Bone marrow (tissue), 2 donors: ENCODE measurements at places on chromosomes 11 and 22.

DNA sequence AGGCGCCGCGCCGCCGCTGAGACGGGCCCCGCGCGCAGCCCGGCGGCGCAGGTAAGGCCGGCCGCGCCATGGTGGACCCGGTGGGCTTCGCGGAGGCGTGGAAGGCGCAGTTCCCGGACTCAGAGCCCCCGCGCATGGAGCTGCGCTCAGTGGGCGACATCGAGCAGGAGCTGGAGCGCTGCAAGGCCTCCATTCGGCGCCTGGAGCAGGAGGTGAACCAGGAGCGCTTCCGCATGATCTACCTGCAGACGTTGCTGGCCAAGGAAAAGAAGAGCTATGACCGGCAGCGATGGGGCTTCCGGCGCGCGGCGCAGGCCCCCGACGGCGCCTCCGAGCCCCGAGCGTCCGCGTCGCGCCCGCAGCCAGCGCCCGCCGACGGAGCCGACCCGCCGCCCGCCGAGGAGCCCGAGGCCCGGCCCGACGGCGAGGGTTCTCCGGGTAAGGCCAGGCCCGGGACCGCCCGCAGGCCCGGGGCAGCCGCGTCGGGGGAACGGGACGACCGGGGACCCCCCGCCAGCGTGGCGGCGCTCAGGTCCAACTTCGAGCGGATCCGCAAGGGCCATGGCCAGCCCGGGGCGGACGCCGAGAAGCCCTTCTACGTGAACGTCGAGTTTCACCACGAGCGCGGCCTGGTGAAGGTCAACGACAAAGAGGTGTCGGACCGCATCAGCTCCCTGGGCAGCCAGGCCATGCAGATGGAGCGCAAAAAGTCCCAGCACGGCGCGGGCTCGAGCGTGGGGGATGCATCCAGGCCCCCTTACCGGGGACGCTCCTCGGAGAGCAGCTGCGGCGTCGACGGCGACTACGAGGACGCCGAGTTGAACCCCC, 798 bp downstream of the BCR start:
- DNase-seq, result no peak

DNA sequence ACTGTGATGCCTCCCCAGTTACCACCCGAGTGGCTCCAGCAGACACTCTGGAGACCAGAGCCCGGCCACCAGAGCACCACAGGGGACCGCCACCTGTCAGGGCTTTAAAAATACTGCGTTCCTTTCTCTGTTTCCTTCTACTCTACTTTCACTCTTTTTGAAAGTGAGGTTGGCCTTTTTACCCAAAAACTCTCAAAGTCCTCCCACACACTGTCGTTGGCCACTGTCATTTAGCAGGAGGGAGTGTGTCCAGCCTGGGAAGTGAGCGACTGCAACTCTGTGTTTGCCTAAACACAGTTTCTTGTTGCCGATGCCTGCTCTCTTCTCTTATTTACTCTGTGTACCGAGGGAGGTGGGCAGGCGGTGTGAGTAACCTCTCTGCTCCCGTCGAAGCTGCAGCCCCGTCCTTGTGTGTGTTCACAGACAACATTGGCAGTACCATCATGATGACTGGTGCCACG, 90.8 kb upstream of the CLDN5 start:
- DNase-seq, result no peak

GRCh38 chr22:20205464-20205963, 54.7 kb upstream of the CCDC188 start:
- DNase-seq, result no peak

DNA sequence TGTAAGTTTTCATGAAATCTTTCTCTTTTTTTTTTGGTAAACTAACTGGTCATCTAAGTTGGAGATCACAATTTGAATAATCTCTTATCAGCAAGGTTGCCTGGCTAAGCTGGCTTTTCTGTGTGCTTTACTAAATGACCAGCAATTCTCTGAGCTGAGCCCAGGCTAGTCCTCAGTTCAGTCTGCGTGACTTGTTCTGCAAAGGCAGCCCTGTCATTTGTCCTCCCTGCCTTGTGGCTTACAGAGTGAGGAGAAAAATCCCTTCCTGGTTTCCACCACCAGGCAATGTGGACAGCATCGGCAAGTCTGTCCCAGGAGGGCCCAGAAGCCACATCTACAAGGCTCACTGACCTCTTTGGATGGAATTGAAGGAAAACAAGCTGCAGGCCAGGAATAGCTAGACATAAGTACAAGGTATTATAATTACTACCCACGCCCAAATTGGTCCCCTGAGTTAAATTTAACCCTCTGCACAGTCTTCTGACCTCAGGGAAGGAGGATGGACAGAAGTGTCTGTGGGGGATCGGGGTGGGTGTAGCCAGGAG, 108.6 kb downstream of the SCN3B start:
- DNase-seq, result no peak

- no peak for DNase-seq
Observed at GRCh38 chr11:10285148-10285802, 8.7 kb downstream of the SBF2 start.
